COR-L47 (cell line): ENCODE measurements at places on chromosomes 16 and 17.
A peak's percentile ranks its signal among the peaks of the same experiment; 100 is the strongest.

GRCh38 chr16:70476272-70477020 is 22.1 kb downstream of the FCSK start:
- DNase-seq = no peak

DNA sequence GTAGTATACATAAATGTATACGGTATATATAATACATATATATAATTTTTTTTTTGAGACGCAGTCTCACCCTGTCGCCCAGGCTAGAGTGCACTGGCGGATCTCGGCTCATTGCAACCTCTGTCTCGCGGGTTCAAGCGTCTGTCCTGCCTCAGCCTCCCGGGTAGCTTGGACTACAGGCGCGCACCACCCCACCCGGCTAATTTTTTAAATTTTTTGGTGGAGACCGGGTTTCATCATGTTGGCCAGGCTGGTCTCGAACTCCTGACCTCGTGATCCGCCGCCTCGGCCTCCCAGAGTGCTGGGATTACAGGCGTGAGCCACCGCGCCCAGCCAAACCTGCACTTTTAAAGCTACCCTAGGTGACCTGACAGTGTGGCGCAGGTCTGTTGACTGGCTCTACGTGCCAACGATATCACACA is 745 bp downstream of the PAM16 start:
- DNase-seq = no peak

DNA sequence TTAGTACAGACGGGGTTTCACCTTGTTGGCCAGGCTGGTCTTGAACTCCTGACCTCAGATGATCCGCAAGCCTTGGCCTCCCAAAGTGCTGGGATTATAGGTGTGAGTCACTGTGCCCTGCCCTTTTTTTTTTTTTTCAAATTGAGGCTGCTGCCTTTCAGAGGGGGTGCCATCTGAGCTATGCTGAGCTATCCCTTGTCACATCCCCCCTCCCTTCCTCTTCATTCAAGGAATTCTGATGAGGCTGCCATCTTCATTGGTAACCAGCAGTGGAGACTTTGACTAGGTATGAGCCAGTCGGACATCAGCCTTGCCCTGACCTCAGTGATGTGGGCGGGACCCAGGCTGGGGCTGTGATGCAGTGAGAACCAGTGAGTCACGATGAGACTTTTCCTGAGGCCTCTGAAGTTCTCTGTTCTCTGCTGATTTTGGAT is 24.4 kb upstream of the GPT2 start:
- DNase-seq = no peak

DNA sequence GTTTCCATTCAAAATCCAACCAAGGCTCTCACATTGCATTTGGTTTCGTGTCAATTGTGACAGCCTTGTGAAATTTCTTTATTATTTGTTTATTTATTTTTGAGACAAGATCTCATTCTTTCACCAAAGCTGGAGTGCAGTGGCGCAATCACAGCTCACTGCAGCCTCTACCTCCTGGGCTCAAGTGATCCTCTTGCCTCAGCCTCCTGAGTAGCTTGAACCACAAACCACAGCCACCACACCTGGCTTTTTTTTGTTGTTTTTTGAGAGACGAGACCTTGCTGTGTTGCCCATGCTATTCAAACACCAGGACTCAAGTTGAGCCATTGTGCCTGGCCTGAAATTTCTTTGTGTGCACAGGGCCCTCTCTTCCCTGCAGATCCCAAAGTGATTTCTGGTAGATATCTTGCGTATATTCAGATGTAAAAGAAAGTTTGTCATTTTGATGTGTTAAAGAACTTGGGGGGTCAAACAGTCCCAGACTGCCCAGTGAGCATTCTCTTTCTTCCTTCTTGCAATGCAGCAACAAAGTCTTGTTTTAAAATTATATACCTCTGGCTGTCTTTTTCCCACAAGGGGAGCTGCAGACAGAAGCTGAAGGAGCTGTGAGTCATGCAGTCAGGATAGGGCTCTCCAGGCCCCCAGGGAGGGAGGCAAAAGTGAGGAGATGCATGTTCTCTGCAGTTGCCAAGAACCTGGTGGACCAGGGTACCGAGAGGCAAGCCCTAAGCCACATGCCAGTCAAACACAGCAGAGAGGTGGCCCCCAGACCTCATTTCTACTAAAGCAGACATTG is 15.5 kb upstream of the USP22 start:
- DNase-seq = no peak

DNA sequence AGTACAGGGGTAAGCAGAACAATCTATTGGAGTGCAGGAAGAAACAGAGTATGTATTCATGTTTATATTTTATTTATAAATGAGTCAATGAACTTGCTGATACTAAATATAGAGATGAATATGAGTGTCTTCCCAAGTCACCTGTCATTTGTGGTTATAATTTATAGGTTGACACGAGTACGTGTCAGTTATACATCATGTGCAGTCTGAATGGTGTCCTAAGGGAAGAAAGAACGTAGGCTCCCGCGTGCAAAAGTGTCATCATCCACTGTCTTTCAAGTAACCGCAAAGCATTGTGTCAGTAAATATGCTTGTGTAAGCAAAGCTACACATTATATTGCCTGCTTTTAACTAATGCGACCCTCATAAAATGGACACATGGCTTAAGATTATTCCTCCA is 786.1 kb downstream of the KCNJ2 start:
- no peak for DNase-seq

- DNase-seq = no peak
These were observed 615 bp upstream of the SREBF1 start for GRCh38 chr17:17837380-17837821.

DNA sequence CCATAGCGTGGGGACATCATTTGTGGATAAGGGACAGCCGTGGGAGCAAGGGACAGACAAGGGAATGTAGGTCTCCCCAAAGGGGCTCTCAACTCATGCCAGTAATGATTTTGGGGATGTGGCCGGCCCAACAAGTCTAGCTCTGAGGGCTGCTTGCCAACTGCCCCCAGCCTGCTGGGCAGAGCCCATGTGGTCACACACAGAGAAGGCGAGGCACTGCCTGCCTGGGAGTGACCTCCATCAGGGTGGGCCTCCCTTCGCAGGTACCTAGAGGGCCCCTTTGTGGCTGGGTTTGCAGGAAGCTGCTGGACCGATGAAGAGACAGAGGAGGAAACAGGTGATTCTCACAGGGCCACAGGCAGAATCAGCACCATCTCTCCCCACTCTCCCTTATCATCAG is 177.1 kb downstream of the C16orf78 start:
- DNase-seq = no peak

DNA sequence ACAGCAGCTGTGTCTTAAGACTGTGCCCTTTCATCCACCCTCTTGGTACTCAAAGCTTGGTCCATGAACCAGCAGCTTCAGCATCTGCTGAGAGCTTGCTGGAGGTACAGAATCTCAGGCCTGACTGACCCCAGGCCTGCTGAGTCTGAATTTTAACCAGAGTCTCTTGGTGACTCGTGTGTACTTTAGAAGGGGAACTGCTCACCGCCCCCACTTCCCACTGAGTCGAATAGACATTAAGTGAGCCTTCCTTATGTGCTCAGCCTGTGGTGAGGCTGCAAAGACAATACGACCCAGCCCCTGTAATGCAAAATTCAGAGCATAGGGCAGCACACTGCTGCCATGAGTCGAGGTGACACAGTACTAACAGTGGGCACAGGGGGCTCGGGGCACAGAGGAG is 662.8 kb downstream of the WWOX start:
- DNase-seq = no peak

DNA sequence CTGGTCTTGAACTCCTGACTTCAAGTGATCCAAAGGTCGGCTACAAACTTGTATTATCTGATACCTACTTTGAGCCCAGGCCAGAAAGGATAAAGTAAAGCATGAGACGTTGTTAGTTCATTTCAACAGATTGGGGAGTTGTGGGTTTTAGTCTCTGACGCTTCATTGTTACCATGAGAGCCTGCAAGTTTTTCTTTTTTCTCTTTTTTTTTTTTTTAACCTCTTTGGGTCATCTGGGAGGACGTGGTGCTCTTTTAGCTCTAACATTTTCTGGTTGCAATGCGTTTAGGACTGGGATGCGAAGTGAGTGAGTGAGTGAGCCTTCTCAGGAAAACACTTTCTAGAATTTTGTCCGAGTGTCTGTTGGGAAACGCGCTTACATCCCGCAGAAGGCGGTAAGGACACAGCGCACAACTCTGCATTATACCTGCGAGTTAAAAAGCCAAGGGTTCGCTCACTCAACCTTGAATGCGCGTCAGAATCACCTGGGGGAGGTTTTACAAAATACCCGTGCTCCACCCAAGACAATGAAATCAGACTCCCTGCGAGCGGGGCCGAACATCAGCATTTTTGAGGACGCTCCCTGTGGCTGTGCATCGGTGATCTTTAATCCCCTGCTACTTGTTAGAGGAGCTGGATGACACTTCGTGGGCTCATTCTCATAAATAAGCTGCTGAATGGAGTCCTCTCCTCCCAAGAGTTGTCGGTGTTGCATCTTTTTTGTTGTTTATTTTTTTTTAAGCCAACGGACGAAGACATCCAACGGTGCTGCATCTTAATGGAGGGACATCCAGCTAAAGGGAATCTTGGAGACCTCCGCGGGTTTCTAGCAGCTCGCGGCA is 629 bp upstream of the RNF135 start:
- no peak for DNase-seq

DNA sequence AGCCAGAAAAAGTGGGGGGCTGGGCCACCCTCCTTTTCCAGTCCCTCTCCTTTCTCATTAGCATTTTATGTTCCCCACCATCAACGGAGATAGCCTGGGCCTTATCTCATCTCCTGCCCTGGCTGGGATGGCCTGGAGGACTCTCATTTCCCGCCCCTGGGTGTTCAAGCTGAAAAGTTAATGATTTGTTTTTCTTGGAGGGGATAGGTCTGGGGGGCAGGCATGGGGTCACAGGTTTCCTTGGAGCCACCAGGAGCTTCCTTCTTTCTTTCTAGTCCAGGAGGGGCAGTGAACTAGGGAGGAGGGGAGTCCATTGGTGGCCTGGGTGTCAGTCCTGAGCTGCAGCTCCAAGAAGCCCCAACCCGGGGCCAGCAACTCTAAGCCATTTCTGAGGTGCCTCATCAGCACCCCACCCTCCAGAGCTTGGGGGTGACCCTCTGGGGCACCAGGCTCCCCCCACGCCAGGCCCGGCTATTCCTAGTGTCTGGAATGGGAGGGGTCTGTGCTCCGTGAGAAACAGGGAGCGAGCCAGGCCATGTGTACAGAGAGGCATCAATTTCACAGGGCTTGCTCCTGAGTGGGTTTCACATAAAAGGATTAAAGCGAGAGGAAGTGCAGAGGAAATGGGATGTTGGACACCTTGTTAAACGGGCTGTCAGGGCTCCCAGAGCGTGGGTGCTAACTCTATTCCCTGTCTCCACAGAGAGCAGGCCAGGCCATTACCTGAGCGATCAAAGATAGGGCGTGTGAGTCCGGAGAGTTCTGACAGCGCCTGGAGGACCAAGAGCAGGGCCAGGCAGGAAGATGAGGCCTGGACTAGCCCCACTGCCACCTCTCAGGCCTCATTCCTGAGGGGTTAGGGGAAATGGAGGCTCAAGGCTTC is 90.6 kb upstream of the LHX1 start:
- no peak for DNase-seq

- DNase-seq = no peak
These were observed 1.8 kb downstream of the SGF29 start for GRCh38 chr16:28555561-28555960.

- DNase-seq = peak; percentile 10
These were observed 227.6 kb downstream of the UTP18 start for GRCh38 chr17:51487947-51488346.

DNA sequence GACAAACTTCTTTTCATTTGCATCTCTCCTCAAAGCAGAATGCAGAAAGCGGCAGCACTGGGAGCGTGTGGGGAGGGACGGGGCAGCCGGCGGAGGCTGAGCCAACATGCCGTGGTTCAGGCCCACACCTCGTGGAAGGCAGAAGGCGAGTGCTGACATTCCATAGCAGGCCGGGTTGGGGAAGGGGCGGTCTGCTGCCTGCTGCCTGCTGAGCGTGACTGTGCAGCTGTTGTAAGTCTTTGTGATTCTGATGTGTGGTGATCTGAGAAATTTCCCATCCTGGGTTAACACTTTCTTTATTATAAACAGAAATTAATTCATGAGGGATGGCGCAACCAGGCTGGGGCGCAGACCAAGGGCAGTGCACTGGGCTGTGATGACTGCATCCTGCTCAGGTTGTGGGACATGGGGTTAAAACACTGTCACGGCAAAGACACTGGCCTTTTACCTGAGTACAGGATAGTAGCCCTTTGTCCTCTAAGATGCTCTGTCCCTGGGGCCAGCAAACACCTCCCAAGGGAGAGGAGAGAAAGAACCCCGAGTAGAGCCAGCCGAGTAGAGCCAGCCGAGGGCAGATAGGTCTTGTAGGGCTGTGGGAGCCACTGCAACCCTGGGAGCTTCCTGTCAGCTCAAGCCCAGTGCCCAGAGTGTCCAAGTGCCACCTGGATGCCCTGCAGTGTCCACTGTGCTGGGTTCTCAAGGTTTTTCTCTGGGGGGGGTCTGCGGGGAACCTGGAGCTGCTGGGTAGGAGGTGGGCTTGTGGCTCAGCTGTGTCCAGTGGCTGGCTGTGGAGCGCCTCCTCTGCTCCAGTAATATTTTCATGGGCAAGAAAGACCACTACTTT is 8.8 kb upstream of the DNASE1 start:
- no peak for DNase-seq

DNA sequence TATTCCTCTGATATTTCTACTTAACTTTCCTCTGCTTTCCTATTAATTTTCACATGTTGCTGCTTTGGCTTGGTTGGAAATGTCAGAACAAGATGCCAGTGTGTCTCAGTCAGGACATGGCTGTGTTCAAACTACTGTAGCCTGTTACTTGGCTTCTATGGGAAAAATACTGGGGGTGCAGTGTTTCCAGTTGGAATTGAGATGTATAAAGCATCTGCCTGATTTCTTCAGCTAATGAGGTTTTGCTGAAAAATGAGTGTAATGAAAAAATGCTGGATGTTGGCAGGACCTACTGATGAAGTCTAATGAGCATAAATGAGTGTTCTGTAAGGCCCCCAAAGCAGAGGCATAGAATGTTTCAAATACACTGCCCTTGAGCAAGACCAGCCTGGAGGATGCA is 166.6 kb downstream of the PHKB start:
- no peak for DNase-seq

DNA sequence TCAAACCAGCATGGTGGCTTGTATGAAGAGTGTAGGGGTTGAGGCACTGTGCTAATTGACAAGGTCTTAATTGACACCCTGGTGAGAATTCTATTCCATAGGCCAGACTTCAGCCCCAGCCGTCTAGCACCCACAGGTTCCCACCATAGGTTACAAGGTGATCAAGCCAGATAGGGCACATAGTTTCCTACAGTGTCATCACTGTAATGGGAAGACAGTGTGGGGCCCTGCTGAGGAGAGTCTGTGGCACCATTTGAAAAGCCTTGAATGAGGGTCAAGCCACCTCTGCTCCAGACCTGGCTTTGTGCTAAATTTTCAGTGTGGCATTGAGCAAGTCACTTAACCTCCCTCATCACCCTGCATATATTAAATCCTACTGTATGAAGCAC is 36.2 kb downstream of the YPEL2 start:
- no peak for DNase-seq

GRCh38 chr17:82302991-82303943 is 14.1 kb downstream of the CD7 start:
- no peak for DNase-seq

GRCh38 chr16:11734025-11734652 is 8.5 kb downstream of the TXNDC11 start:
- DNase-seq = no peak
